Kidney glomerular epithelial cell (primary cell): ENCODE measurements at places on chromosomes 2 and 18.

DNA sequence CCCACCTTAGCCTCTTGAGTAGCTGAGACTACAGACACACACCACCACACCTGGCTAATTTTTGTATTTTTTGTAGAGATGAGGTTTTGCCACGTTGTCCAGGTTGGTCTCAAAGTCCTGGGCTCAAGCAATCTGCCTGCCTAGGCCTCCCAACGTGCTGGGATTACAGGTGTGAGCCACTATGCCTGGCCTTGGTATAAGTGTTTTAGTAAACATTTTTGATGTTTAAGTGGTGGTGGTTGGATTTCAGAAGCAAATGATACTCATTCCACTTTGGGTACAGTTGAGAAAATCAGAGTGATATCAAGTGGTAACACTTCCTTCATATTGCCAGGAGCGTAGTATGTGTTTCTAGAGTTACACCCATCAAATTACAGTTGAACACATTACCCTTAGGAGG is 25.4 kb downstream of the ACADL start:
- no peak for DNase-seq

- peak; percentile 5 for DNase-seq
Measured at GRCh38 chr18:34128436-34128835, 96.3 kb downstream of the NOL4 start.

DNA sequence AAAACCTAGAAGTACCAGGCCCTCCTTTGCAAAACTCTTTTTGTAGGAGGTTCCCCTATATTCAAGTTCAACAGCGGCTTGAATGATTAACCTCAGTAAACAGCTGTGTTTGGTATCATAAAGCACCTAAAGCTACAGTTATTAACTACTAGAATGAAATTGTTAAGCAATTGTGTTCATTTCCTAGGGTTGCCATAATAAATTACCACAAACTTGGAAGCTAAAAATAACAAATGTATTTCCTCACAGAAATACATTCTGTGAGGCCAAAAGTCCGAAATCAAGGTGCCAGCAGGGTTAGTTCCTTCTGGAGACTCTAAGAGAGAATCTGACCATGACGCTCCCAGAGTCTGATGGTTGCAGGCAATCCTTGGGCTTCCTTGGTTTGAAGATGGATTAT is 202.1 kb upstream of the ACVR2A start:
- DNase-seq: no peak

GRCh38 chr2:161412346-161412745 is 3.8 kb upstream of the TBR1 start:
- DNase-seq: no peak

GRCh38 chr2:130836501-130837174 is at the start of gene ARHGEF4:
ARHGEF4 (plus strand) TSS chr2:130836914; CDS start chr2:130836954, 40 bp downstream.
- no peak for DNase-seq

GRCh38 chr2:28654663-28655320 is 96.8 kb upstream of the PPP1CB start:
- no peak for DNase-seq

GRCh38 chr2:71669628-71670429 is 216.5 kb downstream of the DYSF start:
- no peak for DNase-seq

GRCh38 chr2:112924821-112925220 is 13.9 kb downstream of the IL37 start:
- DNase-seq: peak; percentile 4

- no peak for DNase-seq
Measured at GRCh38 chr2:23905155-23905554, 21.8 kb downstream of the ATAD2B start.

- DNase-seq: no peak
Measured at GRCh38 chr18:37535968-37536367, 29.6 kb downstream of the CELF4 start.

GRCh38 chr2:172021074-172021931 is 21.6 kb downstream of the METAP1D start:
- DNase-seq: no peak

- DNase-seq: no peak
Measured at GRCh38 chr2:119259296-119259860, 35.7 kb downstream of the STEAP3 start.

GRCh38 chr2:126994340-126994777 is 95.7 kb downstream of the TEX51 start:
- DNase-seq: no peak
